Activated CD4-positive, CD25-positive, alpha-beta regulatory T cell treated with anti-CD3 and anti-CD28 coated beads, Interleukin-2, amount 50 U/mL, for 72 hours (primary cell): ENCODE measurements at places on chromosomes 3 and 15.

DNA sequence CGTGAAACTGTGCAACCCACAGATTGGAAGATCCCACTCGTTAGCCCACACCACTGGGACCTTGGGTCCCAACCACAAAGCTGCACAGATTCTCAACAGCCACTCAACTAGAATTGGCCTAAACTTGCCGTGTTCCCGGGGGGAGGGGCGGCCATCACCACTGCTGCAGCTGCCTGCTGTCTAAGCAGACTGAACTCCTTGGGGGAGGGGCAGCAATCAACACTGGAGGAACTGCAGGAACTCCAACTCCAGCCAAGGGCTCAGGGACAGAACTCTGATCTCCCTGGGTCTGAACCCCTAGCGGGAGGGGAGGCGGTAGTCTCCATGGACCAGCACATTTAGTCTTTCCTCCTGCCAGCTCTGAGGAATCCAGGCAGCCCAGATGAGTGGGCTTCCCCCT, 205.9 kb downstream of the RSL24D1 start:
- no peak for DNase-seq

DNA sequence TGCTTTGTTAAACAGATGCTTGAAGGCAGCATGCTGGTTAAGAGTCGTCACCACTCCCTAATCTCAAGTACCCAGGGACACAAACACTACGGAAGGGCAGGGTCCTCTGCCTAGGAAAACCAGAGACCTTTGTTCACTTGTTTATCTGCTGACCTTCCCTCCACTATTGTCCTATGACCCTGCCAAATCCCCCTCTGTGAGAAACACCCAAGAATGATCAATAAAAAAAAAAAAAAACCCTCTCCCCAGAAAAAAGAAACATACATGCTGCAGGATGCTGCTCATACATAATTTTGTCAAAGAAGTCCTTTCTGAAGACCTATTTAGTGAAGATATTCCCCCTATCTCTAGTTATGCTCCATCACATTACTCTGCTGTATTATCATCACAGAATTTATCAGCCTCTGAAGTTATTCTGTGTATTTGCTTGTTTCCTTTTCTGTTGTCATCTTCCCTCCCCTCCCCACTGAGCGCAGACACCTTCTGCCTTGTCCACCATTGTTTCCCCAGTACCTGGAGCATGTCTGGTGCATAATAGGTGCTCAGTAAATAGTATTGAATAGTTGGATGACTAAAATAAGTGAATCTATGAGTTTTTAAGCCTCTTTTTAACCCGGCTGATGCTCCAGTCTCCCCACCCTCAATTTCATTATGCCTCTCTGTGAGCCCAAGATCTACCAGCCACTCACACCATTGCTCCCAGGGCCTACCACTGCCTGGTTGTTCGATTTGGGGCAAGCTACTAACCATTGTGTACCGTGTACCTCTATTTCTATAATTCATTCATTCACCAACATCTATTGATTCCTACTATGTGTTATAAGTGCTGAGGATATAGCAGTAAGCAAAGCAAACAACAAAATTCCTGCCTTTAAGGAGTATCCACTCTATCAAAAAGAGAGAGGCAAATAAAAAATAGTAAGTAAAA, 4.0 kb upstream of the TM4SF1 start:
- no peak for DNase-seq

GRCh38 chr15:80455668-80456442, 51.7 kb downstream of the ARNT2 start:
- peak; percentile 49 for DNase-seq

DNA sequence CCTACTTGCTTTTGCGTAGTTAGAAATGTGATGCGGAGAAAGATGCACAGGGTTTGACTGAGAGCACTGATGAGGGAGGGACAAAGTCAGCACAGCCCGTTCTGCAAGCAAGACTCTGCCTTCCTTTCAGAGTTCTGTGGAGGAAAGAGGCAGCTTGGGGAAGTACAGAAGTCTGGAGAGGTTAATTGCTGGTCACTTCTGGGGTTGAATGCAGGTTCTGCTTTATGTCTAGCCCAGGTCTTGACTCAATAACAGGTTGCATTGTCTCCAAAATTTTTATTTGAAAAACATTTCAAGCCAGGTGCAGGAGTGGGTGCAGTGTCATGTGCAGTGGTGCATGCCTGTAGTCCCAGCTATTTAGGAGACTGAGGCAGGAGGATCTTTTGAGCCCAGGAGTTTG, 461.7 kb downstream of the NR2F2 start:
- DNase-seq, result no peak

- no peak for DNase-seq
These were observed 46.5 kb upstream of the TP63 start for GRCh38 chr3:189584645-189585044.

DNA sequence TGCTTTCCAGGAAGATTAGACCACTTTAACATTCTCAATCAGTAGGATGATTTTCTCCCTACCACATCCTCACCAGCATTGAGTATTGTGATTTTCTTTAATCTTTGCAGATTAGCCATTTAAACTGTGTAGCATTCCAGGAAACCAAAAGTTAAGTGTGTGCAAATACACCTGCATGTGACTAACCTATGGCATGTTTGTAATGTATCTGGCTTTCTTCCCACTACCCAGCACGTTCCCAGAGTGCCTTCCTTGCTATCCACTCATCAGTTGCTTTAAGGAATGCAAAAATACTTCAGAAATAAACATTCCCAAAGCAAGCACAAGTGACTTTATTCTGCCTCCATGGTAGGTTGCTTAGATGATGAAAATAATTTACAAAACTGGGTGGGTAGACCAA, 74.2 kb downstream of the ATG7 start:
- DNase-seq, result no peak

GRCh38 chr15:59194639-59195325, 11.9 kb upstream of the LDHAL6B start:
- DNase-seq, result no peak

GRCh38 chr3:78905700-78906099, 862.1 kb downstream of the ROBO1 start:
- no peak for DNase-seq

GRCh38 chr15:28104326-28104725, 5.2 kb upstream of the OCA2 start:
- DNase-seq, result no peak

GRCh38 chr3:45572755-45573154, 21.8 kb upstream of the LIMD1 start:
- no peak for DNase-seq

GRCh38 chr3:194103983-194104751, 31.8 kb upstream of the HES1 start:
- no peak for DNase-seq

DNA sequence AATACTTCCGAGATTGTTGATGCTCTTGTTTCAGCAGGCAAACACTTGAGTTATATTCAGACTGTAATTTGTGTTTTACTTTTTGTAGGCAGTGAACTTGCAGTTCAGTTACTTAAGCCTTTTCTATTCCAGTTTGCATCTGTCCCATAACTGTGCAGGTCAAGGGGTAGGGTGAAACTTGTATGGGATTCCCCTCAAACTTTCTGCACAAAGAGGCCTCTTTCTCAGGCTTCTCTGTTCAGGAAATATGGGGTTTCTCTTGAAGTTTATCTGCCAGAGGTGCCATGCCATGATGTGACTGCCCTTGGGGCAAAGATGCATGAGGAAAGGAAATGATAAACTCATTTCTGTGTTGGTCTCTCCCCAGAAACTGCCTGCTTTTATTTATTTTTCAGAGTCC, 66.7 kb downstream of the SLC24A1 start:
- DNase-seq, result no peak

DNA sequence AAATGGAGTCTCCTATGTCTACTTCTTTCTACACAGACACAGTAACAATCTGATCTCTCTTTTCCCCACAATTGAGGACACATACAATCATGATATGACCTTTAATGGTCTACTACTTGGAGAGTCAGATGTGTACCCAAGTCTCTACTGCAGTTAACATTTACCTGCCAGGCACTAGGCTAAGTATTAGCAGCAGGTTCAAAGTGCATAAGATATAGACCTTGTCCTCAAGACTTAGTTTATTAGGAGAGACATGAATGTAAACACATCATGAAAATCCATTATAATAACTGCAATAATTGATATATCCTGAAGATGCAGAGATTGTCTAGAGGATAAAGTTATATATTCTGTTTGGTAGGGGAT, 3.1 kb downstream of the SLC35A5 start:
- no peak for DNase-seq

DNA sequence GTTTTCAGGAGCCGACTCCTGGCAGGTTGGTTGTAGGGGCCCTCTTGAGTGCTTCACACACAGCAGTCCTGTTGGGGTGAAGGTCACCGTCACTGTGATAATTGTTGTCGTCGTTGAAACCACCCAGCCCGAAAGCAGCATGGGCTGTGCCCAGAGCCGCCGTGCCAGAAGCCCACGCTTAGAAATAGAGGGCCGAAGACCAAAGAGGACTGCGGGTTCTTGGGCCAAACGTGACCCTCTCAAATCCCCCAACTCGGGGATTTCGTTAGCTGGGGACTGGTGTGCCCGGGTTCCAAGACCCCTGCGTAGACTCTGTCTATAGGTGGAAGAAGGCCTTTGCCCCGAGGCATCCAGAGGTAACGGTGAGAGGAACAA, 7.5 kb upstream of the ADAMTS17 start:
- DNase-seq, result no peak

DNA sequence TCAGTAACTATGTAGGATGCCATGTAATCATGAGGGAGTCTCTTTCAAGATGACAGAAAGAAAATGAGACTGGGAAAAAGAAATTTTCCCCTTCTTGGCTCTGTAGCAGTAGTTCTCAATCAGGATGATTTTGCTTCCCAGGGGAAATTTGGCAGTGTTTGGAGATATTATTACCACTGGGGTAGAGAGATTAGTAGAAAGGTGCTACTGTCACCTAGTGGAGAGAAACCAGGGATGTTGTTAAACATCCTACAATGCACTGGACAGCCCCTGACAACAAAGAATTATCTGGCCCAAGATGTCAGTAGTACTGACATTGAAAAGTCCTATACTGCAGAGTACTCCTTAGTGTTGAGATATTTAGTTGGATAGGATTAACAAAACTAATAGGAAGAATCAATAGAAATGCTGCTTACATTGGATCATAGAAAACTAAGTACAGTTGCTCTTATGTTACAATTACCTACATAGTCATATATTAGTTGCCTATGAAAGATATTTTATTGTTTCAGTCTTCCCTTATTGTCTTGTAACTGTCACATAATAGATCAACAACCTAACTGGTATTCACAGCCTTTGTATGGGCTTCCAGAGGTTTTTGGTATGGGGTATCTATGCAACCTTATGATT, 433.3 kb downstream of the RAP2B start:
- no peak for DNase-seq

- no peak for DNase-seq
These were observed 505.7 kb upstream of the AGTR1 start for GRCh38 chr3:148191966-148192365.

DNA sequence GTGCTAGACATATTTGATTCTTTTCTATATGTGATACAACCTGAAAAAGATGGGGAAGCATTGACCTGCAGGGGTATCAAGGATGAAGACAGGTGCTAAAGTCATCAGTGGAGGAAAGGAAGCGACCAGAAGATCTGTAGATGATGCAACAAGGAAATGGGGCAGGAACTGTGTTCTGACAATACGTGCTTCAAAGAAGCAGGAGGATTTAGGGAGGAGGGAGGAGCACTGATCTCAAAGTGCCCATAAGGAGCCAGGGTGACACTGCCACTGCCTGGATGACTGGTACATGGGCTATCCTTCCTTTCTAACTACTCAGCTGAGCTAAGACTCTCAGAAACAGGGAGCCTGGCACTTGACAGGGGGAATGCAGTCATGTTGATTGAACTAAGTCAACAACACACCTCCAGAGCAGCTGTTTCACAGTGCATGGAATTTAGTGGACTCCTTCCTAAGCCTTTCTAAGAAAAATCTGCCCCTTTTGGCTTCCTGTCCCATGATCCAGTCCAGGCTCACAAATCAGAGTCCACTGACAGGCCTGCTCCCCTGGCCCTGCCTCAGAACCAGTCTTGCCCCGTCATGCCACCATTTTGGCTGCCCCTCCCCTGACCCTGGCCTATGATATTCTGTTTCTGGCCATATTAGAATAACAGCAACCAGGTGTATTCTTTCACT, 12.0 kb downstream of the LYSMD4 start:
- no peak for DNase-seq

GRCh38 chr15:93707751-93708150, 523.6 kb upstream of the MCTP2 start:
- DNase-seq, result no peak

GRCh38 chr3:95438274-95438673, 1375.4 kb downstream of the NSUN3 start:
- no peak for DNase-seq

DNA sequence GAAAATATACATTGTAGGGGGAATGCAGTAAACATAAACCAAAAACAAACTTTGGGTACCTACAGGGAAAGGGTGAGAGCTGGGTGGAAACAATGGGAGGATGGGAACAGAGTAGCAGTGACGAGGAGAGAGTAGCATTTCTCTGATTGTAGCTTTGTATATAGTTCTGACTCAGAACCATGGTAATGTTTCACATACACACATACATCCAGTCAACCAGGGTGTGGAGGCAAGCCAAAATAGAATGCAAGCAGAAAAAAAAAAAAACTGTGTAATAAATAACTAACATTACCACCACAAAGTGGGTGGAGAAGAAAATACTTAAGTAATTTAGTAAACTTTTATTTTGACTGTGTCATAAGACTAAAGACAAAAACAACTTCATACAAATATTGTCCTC, 27.2 kb downstream of the BCL2A1 start:
- no peak for DNase-seq

- no peak for DNase-seq
These were observed 182.4 kb downstream of the ANXA2 start for GRCh38 chr15:60215225-60215963.

GRCh38 chr3:18061737-18062656, 319.6 kb upstream of the TBC1D5 start:
- DNase-seq, result no peak

DNA sequence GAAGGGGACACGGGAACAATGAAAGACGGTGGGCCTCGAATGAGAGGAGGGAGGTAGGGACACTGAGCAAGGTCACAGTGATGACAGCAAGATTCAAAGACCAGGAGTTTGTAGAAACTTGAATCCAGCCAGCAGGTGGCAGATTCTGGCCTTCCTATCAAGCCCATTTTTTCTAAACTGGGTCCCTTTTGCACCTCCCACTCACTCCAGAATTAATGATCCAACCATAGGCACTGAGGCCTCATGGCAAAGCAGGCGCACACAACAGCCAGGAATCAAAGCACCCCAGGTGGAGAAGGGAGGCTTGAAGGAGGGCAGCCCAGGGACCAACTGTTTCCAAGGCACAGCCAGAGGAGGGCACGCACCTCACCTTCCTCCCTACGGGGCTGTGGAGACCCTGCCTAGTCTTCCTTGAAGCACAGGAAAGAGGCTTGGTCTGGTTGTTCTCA, 90.2 kb downstream of the ANP32A start:
- DNase-seq, result no peak

GRCh38 chr15:42331235-42331634, 28.1 kb upstream of the CAPN3 start:
- DNase-seq, result no peak

GRCh38 chr3:27971600-27971999, 249.5 kb upstream of the EOMES start:
- DNase-seq, result no peak

GRCh38 chr15:84904419-84904818, 20.0 kb downstream of the SLC28A1 start:
- no peak for DNase-seq
